ENCODE measurements at places on chromosomes 4 and X.

- no peak for DNase-seq
Measured at GRCh38 chr4:169988252-169988651, 37.9 kb downstream of the MFAP3L start.

DNA sequence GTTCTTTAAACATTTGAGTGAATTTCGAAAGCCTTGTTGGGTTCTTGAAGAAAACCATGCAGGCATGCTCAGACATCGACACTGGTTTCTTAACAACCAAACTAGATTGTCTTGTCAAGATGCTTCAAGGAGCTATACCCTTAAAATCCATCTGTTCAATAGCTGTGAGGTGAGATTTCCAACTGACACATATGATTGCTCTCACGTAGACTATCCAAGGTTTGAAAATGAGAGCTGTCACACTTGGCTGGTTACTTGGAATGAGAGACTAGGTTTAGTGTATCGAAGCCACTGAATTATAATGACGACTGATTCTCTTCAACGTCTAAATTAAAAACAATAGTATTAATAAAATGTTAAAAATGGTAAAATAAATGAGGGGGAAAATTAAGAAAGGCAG, 2725.5 kb downstream of the ARAP2 start:
- DNase-seq: no peak

DNA sequence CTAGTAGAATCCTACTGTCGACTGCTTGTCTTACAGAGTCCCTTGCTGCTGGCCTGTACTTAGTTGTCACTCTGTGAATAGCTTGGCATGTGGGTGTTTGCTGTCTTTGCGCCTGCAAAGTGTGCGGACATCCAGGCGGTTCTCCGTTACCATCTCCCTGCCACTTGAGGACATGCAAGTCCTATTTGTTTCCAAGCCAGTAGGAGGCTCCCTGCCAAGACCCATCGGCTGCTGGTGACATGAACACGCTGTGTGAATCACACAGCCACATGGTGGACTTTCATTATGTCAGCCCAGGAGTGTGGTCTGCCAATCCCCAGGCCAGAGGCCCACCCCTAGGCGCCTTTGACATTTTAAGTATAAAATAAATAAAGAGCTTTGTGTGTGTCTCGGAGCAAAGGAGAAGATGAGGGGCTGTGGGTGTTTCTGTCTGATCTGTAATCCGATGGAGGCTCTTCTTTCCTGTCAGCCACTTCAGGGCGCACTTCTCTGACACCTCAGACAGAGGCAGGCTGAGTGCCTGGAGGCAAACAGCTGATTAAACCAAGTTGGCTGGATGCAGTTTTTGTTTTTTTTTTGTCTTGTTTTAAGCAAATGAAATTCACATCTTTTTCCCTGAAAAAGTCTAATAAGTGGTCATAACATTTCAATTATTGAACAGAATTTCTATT, 51.5 kb downstream of the ALPK1 start:
- DNase-seq: no peak

DNA sequence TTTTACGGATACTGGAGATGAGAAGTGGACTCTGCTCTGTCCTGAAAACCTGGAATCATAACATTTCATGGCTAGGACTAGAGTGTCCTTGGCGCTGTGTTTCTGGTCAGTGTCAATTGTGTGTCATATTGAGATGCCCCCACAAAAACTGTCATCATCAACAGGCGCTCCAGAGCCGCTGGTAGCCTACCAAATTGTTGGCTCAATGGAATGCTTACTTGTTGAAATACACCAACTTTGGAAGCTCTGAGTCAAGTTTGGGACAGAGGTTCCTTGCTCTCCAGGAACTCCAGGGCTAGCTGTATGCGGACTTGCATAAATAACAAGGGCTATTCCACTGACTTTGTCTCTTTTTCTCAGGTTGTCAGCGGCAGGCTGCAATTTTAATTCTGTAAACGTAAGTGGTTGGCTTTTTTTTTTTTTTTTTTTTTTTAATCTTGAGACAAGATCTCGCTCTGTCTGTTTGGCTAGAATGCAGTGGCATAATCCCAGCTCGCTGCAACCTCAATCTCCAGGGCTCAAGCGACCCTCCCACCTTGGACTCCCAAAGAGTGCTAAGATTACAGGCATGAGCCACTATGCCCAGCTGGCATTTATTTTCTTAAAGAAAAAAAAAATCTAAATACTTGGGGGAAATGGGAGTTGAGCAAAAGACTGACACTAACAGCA, 871 bp upstream of the HPGD start:
- DNase-seq: no peak

GRCh38 chr4:85669204-85669603, 194.3 kb downstream of the ARHGAP24 start:
- DNase-seq: no peak

- no peak for DNase-seq
Measured at GRCh38 chrX:70183091-70183490, 5.8 kb downstream of the DGAT2L6 start.

- DNase-seq: no peak
Measured at GRCh38 chr4:140047786-140048185, 106.2 kb downstream of the MAML3 start.

- DNase-seq: no peak
Measured at GRCh38 chr4:145945431-145946155, 7.0 kb upstream of the ZNF827 start.

DNA sequence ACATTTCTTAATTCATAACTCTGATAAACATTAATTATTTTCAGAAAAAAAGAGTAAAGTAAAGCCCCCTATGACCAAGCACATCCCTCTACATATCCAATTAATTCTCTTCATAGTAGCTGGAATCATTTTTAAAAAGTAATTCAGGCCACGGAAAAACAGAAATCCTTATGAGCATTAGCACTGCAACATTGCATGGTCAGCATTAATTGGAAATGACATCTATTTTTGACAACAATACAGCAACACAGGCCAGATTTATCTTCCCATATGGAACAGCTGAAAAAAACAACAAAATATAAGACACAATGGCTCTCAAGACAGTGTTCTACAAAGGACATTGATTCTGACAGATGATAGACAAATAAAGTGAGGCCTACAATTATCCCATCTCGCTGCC, 236.6 kb downstream of the TMA16 start:
- DNase-seq: no peak

GRCh38 chr4:150010525-150011126, 67.6 kb upstream of the DCLK2 start:
- no peak for DNase-seq

GRCh38 chr4:30723201-30723955, 3.2 kb downstream of the PCDH7 start:
- no peak for DNase-seq

DNA sequence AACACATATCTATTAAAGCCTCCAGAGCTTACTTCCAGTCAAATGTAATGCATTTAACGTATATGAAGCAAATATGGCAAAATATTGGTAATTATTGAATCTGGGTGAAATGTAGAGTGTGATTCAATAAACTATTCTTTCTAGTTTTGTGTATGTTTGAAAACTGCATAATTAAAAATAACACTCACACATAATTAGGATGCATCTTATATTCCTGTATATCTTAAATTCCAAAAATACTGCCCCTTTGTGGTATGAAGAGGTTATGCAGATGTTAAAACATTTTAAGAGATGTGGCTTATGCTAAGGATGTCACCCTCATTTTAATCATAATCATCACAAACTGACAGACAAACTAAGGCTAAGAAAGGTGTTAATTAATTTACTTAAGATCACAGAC, 182.9 kb downstream of the COX18 start:
- no peak for DNase-seq

- no peak for DNase-seq
Measured at GRCh38 chrX:14491689-14492088, 37.6 kb upstream of the GLRA2 start.

DNA sequence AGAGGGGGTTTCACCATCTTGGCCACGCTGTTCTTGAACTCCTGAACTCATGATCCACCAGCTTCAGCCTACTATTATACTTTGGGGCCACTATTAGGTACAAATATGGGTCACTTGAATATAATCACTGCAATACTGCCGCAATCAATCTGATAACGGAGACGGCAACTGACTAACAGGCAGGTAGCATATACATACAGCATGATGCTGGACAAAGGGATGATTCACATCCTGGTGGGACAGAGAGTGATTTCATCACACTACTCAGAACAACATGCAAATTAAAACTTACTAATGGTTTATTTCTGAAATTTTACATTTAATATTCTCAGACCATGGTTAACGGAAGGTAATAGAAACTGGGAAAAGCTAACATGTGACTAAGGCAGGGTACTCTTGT, 10.9 kb downstream of the LRBA start:
- DNase-seq: no peak

DNA sequence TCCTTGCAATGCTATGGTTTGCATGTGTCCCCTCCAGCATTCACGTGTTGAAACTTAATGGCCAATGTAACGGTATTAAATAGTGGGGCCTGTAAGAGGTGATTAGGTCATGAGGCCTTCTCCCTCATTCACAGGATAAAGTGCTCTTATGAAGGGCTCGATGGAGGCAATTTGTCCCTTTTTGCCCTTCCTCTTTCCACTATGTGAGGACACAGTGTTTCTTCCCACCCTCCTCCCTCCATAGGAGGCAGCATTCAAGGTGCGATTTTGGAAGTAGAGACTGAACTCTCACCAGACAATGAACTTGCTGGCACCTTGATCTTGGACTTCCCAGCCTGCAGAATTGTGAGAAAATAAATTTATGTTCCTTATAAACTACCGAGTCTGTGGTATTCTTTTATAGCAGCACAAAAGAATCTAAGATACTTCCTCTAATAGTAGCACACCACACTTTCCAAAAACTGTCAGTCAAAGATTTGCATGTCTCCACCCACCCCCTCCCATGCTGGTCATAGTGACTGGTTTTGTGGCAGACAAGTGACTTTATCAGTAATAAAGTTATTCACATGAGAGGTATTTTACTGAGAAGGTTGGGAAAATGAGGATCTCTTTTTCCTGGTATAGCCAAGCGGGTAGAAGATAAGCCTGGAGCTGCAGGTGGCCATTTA, 113.5 kb upstream of the TTC29 start:
- no peak for DNase-seq

DNA sequence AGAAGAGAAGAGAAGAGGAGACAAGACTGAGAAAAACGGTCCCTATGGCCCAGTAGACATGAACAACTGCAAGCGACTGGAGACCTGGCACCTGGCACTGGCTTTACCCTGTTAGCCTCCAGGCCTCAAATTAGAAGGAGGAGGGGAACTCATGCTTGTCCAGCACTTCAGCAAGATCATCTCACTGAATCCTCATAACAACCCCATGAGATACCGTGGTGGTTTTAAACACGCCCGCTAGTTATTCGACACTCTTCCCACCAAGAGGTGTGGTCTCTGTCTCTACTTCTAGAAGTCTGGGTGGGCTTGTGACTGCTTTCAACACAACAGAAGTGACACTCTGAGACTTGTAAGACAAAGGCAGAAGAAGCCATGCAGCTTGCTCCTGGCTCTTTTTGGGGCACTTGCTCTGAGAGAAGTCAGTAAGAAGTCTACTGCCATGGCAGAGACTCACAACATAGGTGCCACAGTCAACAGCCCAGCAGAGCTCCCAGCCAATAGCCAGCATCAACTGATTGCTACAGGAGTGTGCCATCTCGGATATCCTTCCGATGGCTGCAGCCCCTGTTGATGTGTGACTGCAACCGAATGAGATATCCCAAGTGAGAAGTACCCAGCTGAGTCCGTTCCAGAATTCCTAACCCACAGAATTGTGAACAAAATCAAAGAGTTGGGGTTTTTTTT, 34.0 kb upstream of the BCOR start:
- DNase-seq: no peak

DNA sequence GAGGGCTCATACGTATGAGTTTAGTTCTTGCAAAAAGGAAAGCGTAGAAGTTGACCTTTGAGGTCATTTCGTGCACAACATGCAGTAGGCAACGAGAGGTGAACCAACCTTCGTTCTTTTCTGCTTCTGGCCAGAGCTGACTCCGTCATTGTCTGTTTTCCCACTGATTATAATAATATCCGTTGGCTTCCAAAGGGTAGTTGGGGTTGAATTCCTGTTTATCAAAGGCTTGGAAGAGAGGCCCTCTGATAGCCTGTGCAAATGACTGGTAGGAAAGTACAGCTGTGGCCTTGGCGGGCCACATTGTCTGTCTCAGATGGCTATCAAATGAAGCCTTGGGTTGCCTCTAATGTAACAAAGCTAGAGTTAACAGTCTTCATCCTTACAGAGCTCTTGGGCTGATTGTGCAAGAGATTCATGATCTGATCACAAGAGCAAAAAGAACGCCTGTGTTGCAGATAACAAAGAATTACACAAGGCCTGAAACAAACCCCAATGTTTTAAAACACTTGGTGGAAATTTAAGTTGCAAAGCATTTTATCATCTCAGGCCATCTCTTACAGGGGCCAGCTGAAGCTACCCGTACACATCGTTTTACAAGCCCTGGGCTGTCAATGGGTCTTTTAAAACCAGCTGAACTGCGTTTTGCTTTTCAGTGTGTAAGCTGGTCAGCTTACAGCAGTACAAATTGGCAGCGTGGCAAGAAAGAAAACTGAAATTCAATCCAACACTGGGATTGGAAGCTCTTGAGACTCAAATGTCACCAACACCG, 46.1 kb upstream of the FAM9C start:
- no peak for DNase-seq

- no peak for DNase-seq
Measured at GRCh38 chr4:26076000-26076587, 162.1 kb downstream of the SMIM20 start.

DNA sequence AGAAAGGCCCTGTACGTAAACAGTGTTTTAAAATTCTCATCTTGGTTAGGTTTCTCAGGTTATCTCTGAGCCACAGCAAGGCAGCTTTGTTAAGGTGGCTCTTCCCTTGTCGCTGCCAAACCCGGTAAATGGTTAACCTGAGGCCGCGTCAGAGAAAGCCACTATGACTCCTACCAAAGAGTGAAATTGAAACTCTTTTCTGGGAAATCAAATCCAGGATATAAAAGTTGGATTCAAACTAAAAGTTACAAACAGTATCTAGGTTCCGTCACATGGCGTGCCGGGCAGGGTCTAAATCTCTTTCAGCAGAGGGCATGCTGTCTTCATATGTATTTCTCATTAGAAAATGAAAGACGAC, 433 bp downstream of the MMAA start:
- no peak for DNase-seq

DNA sequence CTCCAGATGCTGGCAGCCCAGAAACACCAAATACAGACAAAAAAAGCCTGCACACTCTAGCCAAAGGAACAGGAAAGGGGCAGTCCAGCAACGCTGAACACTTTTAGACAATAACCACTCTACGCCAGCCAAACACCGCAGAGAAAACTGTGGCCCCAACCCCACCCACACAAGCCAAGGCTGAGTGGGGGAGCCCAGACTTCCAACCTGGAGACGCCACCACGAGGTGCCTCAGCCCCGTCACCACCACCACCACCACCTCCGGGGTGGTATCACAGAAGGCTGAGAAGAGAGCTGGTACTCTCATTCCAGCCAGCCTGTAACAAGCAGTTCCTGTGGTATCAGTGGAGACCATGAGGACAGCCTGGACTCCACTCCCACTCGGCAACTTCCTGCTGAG, 22.8 kb downstream of the MEPE start:
- DNase-seq: no peak

DNA sequence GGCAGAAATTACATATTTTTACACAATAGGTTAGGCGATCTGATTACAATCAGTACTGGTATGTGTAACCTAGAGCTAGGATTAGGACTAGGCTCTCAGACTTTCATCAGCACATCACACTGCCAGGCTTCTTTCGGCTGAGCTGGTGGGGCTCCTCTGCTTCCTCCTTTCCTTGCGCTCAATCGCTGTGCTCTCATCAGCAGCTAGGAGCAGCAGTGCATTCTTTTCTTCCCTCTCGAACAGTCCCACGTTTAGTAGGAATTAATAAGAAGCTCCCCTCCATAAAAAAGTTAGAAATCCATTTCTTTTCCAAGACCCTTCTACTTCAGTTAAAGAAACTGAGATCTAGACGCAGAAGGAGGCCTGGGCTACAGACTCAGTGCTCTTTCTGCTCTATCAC, 350.4 kb downstream of the SPRY1 start:
- DNase-seq: no peak

Data from esophagus squamous epithelium (tissue), 5 donors.